ENCODE measurements at places on chromosomes 4 and X. TPM values are rescaled to one million over a fixed set of nuclear protein-coding genes. Genes with fewer than 3 reads are reported as not detected.

DNA sequence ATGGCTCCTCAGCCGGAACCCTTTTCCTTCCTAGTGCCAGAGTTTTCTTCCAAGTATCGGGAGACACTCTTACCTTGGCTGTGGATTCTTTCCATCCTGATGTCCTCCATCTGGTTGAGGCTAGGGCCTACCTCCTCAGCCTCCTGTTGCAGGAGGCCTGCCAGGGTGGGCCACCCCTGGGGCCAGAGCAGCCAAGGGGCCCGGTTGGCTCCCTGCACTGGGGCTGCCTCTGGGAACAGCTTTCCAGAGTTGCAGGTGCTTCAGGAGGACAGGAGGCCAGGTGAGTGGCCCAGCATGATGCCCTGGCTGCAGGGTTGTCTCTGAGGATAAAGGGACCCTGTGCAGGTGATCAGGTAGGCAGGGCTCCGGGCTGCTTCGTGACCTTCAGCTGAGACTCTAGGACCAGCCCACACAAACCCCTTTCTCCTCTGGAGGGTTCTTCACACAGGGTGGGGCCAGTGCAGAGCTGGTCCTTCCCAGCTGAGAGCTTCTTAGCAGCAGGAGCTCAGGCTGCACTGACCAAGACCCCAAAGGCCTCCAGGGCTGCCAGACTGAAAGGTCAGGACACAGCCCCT is 5.3 kb upstream of the GPR78 start:
- no peak for DNase-seq

DNA sequence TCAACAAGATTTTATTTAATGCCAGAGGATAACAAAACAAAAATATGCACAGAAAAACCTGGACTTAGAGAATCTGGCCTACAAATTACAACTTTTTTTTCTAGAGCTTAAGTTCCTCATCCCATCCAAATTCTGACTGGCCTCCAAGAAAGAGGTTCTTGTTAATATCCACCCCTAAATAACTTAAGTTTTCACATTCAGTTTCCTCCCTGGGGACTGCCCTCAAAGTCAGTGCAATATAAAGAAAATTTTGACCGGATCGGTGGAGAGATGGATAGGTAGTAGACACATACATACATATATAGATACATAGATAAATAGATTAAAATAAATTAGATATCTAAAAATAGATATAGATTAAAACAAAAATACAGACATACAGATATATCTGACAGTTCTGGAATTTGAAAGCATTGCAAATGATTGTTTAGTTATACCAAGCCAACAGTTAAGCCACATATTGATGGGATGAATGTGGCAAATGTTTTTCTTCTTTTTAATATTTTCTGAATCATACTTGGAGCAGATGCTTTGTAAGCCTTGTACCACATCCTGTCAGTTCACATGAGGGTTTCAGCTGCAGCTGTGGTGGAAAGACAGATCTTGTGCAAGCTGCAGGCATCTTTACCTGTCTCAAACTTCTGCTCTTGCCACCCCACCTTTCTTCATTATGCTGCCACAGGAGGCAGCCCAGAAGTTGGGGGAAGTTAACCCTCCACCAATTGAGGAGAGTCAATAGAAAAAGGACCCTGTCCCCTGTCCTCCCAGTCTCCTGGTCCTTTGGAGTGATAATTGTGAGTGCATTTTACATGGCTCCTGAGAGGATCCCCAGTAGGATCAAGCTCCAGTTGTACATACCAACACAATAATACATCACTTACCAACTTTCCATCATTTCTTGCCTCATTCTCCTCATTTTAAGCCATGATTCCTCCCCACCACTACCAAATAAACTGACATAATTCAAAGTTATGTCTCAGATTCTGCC is 58.5 kb upstream of the PRDM8 start:
- peak; percentile 39 for DNase-seq

DNA sequence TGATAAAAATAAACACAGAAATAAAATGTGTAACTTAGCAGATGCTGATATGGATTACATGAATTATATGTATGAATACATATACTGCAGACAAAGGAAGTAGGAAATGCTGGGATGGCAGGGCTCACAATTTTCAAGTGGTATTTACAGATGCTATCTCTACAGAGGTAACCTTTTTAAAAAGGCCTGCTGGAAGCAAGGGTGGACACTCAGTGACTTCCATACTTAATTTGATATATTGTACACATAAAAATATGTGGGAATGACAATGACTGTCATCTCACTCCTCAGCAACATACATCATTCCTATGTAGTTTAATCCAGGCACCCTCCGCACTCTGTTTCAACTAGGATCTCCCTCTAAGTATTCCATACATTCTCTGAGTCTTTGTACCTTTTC is 452.9 kb downstream of the DTHD1 start:
- DNase-seq = no peak

GRCh38 chr4:164512124-164512523 is 241.8 kb upstream of the SMIM31 start:
- DNase-seq = no peak

DNA sequence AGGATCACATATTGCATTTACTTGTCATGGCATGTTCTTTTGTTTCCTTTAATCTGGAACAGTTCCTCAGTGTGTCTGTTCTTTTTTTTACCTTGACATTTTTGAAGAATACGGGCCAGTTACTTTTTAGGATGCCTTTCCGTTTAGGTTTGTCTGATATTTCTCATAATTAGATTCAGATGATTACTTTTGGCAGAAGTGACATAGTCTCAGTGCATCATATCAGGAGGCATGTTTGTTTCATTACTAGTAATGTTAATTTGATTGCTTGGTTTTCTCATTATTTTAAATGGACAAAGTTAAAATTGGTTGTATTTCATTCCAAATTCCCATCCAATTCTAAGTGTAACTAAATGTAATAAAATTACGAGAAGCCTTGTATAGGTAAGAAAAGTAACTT is 8.3 kb downstream of the POLR2B start:
- DNase-seq = no peak

DNA sequence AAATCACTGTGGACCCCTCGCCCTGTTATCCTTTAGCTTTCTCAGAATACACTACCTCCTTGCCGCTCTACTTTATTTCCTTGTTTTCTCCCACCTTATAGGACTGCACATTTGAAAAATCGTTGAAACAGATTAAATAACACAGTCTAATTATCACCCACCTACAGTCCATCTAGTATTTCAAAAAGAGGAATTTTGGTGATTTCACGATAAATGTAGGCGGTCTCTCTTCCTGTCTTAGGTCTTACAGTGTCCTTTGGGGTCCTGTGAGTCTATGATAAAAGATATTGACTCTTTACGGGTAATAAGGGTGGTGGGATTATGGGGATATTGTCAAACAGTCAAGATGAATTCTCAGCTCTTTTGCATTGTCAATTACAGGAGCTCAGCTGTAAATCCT is 2.4 kb upstream of the TBL1X start:
- no peak for DNase-seq

- DNase-seq = no peak
Observed at GRCh38 chr4:74338792-74339333, 26.1 kb upstream of the EREG start.

DNA sequence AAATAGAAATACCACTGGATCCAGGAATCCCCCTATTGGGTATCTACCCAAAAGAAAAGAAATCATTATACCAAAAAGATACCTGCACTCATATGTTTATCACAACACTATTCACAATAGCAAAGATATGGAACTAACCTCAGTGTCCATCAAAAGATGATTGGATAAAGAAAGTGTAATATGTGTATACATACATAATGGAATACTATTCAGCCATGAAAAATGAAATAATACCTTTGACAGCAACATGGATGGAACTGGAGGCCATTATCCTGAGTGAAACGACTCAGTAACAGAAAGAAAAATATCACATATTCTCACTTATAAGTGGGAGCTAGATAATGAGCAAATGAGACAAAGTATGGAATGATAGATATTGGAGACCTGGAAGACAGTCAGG is 74.2 kb upstream of the TLR3 start:
- no peak for DNase-seq

DNA sequence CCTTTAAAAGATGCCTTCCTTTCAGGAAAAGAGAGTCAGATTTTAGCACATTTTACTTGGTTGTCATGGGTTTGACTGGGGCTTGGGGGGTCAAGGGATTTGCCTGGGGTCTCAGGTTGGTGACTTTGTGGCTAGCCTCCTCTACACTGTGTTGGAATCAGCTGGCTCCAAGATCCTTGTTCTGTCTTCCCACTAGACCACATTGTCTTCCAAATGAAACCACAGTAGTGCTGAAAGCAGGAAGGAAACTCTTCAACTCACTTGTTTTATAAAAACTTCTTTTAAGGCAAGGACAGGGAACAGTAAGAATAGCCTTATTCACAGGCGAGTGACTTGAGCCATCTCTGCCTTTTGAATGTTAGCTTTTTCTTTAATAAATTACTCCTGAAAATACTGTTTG is 37.0 kb upstream of the OTUD4 start:
- no peak for DNase-seq

The CT45A3 gene
- not detected for total RNA-seq

The CLDN34 gene
- total RNA-seq = not detected

The ITM2A gene
- 53.4 TPM for total RNA-seq

The PHOX2B gene
- not detected for total RNA-seq

The MAGEA8 gene
- not detected for total RNA-seq
